Prostate gland (tissue), 2 donors: ENCODE measurements at places on chromosomes 2 and 18. TPM values are rescaled to one million over a fixed set of nuclear protein-coding genes. Genes with fewer than 3 reads are reported as not detected.

- peak; percentile 13 for DNase-seq
- H3K27me3 ChIP-seq: no peaks in the 10 kb centered on the region
- H3K27ac ChIP-seq: no peak overlapping the region
- H3K36me3 ChIP-seq: no peaks in the 10 kb centered on the region
- no peaks in the 10 kb centered on the region for H3K4me1 ChIP-seq
These were observed 111.7 kb downstream of the ANKRD44 start for GRCh38 chr2:197198890-197199289.

DNA sequence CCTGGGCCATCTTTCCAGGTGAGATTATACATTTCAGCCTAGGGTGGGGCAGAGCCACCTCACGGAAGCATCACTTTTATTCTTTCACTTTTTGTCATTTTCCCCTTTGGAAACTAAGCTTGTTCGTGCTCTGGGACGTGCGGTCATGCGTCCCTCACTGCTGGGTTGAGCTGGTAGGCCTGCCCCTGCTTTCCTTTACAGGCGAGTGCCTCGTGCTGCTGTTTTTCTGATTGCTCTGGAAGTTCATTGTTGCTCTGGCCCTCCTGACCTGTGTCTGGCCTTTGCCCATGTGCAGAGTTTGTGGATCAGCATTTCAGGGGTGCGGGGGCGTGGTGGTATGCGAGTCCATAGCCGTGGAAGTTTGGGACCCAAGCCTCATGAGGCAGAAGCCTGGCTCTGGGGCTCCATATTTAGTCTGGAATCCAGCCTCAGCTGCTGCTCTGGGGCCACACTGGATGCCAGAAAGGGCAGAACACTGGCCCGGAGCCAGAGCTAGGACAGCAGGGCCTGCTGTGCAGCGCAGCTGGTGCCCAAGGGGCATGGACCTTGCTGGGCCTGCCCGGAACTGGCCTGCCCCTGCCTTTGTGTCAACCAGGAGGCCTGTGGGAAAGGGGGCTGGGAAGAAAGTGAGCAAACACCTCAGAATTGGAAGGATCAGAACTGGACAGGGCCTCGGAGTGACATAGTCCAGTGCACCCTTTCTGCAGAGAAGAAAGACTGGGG is 51.1 kb downstream of the CTIF start:
- no peaks in the 10 kb centered on the region for H3K27me3 ChIP-seq
- no peaks in the 10 kb centered on the region for H3K36me3 ChIP-seq
- no peak overlapping the region for H3K27ac ChIP-seq
- H3K4me1 ChIP-seq: no peaks in the 10 kb centered on the region
- no peak for DNase-seq

GRCh38 chr2:66733364-66733999 is 298.6 kb downstream of the MEIS1 start:
- H3K36me3 ChIP-seq: no peaks in the 10 kb centered on the region
- no peak for DNase-seq
- H3K27ac ChIP-seq: no peak overlapping the region
- no peaks in the 10 kb centered on the region for H3K27me3 ChIP-seq
- H3K4me3 ChIP-seq: no peak overlapping the region

- no peaks in the 10 kb centered on the region for H3K4me1 ChIP-seq
- no peaks in the 10 kb centered on the region for H3K36me3 ChIP-seq
- DNase-seq: no peak
- no peak overlapping the region for H3K27ac ChIP-seq
- H3K4me3 ChIP-seq: no peak overlapping the region
- no peaks in the 10 kb centered on the region for H3K27me3 ChIP-seq
These were observed 47.2 kb upstream of the MAP2 start for GRCh38 chr2:209376686-209377085.

The ALPI gene
- not detected for total RNA-seq
